ENCODE measurements at places on chromosomes 12 and 14.

GRCh38 chr12:69688471-69689427 lies 10.4 kb downstream of the BEST3 start:
- ATAC-seq: peak; percentile 72

DNA sequence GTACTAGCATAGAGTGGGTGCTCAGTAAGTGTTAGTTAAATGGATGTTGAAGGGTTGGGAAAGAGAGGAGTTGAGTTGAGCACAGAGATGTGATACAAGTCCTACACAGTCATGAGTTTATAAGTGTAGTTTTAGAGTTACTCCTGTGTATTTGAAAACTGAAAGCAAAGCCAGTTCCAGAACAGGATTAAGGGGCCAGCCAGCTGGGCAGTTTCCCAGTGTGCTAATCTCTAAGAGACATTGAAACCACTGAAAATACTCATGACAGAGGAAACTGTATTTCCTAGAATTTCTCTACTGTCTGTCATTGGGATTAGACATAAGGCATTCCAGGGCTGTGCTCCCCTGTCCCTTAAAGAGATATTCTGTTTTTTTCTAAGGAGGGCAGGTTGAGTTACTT lies 101.0 kb downstream of the DERA start:
- no peak for ATAC-seq

DNA sequence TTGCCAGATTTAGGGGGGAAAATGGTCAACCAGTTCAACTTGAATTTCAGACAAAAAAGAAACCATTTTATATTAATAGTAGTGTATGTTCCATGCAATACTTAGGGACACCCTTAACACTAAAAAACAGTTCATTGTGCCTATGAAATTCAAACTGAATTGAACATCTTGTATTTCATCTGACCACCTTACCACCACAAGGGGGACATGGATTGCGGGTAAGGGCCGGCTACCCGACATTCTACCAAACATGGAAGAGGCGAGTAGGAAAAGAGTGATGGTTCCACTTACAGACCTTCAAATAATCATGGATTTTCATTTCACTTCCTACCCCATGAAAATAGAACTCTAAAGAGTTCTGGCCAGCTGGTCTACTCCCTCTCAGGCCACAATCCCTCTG lies 10.3 kb upstream of the STK38L start:
- ATAC-seq: no peak

DNA sequence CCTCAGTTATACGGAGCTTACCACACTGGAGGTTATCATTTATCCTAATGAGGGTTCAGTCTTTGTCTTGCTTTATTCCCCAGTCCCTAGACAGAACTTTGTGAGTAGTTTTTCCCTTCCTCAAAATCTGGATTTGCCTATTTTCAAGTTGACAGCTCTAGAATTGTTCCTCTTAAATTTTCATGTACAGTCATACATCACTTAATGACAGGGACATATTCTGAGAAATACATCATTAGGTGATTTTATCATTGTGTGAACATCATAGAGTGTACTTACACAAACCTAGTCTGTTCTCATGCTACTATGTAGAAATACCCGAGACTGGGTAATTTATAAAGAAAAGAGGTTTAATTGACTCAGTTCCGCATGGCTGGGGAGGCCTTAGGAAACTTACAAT lies 3.1 kb downstream of the PRKAB1 start:
- no peak for ATAC-seq

- peak; percentile 80 for ATAC-seq
Observed at GRCh38 chr14:65396082-65396910, 16.2 kb upstream of the FUT8 start.

DNA sequence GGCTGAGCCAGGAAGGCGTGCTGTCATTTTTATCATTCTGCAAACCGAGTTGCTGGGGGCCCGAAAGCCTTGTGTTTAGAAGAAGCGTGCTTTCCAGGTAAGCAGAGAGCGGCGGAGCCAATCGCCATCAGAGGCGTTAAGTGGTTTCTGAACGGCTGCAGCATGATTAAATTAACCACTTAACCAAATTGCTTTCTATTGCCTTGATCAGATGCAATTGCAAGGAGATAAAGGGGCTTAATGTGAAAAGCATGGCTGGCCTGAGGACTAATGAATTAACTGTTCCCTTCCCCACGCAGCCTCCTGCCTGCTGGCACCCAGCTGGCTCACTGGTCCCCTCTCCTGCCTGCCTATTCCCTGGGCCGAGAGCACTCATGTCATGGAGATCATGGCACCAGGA lies 36.6 kb upstream of the CHGA start:
- no peak for ATAC-seq

DNA sequence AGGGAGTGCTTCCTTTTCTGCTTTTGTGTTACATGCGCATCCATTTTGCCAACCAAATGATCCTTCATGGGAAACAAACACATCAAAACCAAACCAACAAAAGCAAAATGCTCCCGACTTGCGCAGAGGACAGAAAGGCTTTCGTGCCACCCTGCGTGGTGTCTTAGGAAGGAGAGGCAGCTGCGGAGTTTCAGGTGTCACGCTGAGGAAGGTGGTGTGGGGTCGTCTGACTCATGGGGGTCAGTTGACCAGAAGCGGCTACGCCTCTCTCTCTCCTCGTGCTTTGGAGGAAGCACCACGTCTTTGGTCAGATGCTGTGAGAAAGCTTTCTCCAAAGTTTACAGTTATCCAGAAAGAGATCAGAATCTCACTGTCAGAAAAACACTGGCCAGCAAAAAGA lies 7.9 kb downstream of the EMP1 start:
- ATAC-seq: no peak
